ENCODE measurements at places on chromosomes 4 and X.

GRCh38 chr4:123675567-123675966 is 279.0 kb downstream of the SPRY1 start:
- no peak for DNase-seq

- no peak for DNase-seq
These were observed 256.7 kb upstream of the GNPDA2 start for GRCh38 chr4:44983083-44983482.

GRCh38 chr4:36183232-36183631 is 61.1 kb downstream of the ARAP2 start:
- DNase-seq: no peak

DNA sequence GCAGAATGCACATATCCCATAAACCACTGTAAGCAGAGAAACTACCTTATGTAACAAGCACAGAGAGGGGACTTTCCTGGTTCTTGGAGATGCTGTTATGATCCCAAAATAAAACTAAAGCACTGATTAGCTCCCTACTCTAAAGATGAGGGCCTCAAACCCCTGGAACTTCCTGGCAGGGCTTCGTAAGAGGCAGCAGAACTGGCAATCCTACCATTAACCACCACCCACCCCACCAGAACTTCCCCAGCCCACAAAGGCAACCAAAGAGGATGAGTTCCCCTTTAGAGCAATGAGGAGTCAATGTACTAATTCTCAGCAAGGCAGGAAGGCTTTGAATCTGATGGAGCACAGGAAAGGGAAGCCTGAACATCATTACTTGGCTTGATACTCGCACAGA is 436.5 kb upstream of the FRG1 start:
- no peak for DNase-seq

- no peak for DNase-seq
These were observed 67.0 kb downstream of the AASDH start for GRCh38 chr4:56320293-56320692.

- DNase-seq: no peak
These were observed 88.2 kb upstream of the TFDP3 start for GRCh38 chrX:133306316-133306715.

- DNase-seq: peak; percentile 29
These were observed 93.7 kb upstream of the TRPC3 start for GRCh38 chr4:122045533-122045932.

DNA sequence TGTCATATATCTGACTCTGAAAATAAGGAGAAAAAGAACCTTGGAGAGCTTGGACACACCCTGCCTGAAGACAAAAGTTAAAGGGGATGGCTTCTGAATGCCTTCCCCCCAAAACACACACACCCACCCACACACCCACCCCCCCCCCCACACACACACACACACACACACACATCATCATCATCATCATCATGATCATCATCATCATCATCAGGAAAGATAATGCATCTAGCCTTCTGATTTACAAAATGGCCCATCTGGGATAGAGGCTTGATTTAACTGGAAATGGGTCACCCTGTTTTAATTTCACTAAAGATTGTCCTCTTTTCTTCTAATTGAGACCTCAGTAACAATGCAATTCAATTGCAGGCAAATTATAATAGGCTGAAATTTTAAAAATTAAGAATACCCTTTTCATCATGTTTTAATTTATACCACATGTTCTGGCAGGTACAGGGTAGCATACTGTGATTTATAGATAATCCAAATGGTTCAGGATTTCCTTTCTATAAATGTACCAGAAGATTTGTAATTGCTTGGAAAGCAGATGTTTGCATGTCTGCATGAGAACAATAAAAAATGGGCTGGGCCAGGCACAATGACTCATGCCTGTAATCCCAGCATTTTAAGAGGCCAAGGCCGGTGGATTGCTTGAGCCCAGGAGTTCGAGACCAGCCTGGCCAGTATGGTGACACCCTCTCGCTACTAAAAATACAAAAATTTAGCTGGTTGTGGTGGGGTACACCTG is 56.5 kb downstream of the TRIM2 start:
- DNase-seq: no peak

GRCh38 chr4:184802697-184803015 is 23.1 kb downstream of the ACSL1 start:
- DNase-seq: no peak

- no peak for DNase-seq
These were observed 160 bp downstream of the LCORL start for GRCh38 chr4:18021470-18021719.

DNA sequence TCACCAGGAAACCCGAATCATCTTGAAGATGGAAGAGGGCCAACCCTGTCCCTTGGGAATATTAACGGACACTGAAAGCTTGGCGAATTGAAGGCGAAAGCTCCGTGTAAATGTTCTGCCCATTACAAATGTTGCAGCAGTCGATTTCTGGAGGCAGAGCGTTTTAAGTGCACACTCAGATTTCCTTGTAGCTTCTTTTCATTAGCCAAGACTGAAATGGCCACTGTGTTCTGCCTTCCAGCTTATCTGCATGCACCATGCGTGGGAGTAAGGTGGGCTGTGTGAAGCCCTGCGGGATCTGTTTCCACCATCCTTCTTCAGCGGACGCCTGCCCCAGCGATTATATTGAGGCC is 1.3 kb downstream of the SMIM20 start:
- peak; percentile 39 for DNase-seq

DNA sequence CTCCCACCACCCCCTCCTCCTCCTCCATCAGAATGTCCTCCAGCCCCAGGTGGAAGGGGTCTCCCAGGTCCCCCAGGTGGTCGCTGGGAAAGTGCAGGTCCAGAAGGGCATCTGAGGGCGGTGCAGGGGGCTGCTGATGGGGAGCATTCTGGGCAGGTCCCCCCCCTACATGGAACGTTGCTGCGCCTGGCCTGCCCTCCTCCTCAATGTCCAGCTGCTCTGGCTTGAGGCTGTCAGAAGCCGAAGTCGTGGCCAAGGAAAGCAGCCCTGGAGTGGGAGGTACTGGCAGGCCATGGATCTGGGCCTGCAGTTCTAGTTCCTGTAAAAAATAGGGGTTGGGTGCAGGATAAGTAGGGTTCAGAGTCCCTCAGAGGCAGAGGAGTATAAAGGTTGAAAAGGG is 12.9 kb downstream of the TFE3 start:
- no peak for DNase-seq

DNA sequence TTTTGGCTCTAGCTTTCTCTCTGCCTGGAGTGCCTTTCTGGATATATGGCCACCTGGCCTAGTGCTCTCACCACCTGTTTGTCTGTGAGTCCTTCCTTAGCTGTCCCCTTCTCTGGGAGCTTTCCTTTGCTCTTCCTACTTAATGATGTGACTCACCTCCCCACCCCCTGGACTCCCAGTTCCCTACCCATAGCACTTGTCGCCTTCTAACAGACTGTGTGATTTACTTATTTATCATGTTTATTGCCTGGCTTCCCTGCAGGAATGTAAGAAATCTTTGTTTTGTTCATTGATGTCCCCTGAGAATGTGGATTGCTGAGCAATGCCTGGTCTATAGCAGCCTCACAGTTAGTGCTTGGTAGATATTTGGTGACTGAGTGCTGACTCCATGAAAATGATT is 18.9 kb downstream of the ADD1 start:
- no peak for DNase-seq

GRCh38 chrX:115449742-115450141 is 111.2 kb upstream of the PLS3 start:
- DNase-seq: peak; percentile 2

- peak; percentile 21 for DNase-seq
These were observed 12.6 kb downstream of the RUFY3 start for GRCh38 chr4:70734168-70734954.

GRCh38 chr4:150250293-150250997 is 172.2 kb downstream of the DCLK2 start:
- no peak for DNase-seq

GRCh38 chrX:136827026-136827425 is 46.3 kb upstream of the ARHGEF6 start:
- DNase-seq: peak; percentile 43

GRCh38 chrX:17028356-17028755 is 81.9 kb downstream of the REPS2 start:
- DNase-seq: no peak

DNA sequence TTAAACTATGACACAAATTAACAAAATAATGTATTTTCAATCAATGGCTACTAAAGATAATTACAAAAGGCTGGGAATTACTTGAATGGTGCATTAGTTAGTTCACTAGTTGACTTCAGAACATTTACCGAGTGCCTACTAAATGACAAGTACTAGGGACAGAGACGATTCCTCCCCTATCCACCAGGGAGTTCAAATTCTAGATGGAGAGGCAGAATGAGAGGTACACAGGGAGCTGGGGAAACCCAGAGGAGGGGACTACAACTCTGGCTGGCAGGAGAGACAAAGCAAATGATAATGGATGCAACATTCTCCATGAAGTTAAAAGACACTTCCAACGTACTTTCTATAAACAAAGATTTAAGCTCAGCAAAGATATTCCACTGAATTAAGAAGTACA is 43.1 kb upstream of the MCF2 start:
- DNase-seq: no peak

- no peak for DNase-seq
These were observed 44.4 kb downstream of the FIP1L1 start for GRCh38 chr4:53421791-53422190.

- no peak for DNase-seq
These were observed 63.5 kb upstream of the MAOA start for GRCh38 chrX:43592597-43592996.

DNA sequence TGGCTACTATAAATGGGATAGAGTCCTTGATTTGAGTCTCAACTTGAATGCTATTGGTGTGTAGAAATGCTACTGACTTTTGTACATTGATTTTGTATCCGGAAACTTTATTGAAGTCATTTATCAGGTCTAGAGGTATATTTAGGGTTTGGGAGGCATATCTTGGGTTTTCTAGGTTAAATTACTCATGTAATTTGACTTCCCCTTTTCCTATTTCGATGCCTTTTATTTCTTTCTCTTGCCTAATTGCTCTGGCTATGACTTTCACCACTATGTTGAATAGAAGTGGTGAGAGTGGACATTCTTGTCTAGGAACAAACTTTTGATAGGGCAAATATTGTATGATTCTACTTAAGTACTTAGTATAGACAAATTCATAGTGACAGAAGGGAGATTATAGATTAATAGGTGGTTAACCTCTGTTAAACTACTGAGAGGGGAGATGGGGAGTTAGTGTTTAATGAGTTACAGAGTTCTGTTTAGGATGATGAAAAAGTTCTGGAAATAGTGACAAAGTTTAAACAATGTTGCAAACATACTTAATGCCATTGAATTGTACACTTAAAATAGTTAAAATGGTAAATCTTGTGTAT is 22.8 kb upstream of the HSPA4L start:
- no peak for DNase-seq

GRCh38 chr4:27040356-27040755 is 179.7 kb downstream of the STIM2 start:
- no peak for DNase-seq

- no peak for DNase-seq
These were observed 67.4 kb downstream of the AFF2 start for GRCh38 chrX:148567779-148568178.

- no peak for DNase-seq
These were observed 401.4 kb upstream of the FAT1 start for GRCh38 chr4:187125062-187125461.

GRCh38 chr4:88653371-88653946 is 44.2 kb downstream of the NAP1L5 start:
- no peak for DNase-seq

DNA sequence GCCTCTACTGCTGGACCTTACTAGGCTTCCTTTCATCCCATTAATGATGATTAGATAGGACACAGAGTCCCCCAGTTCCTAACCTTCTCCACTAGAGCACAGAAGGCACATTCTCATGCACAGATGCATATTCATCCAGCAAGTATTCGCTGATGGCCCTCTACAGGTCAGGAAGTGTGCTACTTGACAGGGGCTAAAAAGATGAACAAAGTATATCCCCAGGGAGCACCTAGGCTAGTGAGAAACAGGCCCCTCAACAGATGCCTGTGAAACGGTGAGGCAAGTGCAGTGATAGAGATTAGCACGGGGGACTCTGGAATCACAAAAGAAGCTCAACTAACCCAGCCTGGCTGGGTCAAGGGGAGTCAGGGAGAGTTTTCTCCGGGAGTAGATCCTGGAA is 95.8 kb downstream of the MGST2 start:
- DNase-seq: no peak

- no peak for DNase-seq
These were observed 30.4 kb downstream of the TXK start for GRCh38 chr4:48103483-48104139.

DNA sequence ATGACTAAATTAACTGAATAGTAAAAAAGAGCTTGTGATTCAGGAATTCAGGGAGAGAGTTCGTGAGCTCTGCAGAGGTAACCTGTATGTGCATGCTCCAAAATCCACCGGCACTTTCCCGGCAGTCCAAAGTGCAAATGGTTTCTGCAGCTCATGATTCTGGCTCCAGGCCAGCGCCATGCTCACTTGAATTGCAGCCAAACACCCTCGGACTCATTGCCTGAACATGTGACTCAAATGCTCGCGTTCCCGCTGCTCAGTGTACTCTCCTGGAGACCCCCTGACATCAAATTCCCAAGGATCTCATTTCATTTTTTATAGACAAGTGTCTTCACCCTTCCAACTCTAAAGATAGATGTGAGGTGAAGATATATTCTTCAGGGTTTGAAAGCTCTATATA is 44.1 kb upstream of the SH3RF1 start:
- DNase-seq: peak; percentile 61

DNA sequence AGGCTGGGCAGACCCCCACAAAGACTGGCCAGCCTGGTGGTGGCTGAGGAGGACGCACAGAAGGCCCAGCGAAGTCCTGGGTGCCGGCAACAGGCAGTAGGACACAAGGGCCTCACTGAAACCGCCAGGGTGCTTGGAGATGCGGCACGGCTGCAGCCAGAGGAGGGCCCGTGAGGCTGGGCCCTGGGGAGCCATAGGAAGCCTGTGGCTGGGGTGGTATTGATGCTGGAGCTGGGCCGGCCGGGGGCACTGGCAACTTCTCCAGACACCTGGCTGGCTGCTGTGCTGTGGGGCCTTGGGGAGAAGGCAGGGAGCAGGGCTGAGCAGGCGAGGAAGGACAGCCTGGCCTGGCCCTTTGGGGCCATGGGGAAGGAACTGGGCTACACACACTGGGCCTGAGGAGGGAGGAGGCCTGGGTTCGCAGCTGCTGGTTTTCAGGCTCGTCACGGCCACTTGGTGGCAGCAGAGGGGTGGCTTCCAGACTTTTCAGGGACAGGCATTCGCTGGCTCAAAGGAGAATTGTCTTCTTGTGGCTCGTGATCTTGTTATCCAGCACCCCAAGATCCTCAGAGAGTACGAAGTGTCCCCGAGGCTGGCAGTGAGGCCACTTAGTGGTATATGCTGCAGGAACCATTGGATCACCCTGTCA is 37.2 kb downstream of the ATP2B3 start:
- peak; percentile 14 for DNase-seq

DNA sequence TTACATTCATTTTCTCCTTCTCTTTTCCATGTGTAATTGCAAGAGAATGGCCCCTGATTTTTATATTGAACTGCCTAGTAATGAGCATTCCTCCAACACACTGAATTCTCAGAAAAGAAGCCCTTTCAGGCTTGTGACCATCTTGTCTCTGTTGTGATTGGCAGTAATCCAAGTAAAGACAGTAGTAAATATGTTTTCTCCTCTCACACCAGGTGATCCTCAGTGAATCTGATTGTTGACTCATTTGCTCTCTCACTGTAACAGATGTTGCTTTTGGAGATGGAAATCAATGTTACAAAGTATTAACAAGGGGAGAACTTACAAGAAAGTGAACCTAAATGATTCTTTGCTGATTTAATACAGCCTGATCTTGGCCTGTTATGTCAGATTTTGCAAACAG is 271.0 kb downstream of the AFF2 start:
- DNase-seq: no peak
